ENCODE measurements at places on chromosomes 7 and 10.

DNA sequence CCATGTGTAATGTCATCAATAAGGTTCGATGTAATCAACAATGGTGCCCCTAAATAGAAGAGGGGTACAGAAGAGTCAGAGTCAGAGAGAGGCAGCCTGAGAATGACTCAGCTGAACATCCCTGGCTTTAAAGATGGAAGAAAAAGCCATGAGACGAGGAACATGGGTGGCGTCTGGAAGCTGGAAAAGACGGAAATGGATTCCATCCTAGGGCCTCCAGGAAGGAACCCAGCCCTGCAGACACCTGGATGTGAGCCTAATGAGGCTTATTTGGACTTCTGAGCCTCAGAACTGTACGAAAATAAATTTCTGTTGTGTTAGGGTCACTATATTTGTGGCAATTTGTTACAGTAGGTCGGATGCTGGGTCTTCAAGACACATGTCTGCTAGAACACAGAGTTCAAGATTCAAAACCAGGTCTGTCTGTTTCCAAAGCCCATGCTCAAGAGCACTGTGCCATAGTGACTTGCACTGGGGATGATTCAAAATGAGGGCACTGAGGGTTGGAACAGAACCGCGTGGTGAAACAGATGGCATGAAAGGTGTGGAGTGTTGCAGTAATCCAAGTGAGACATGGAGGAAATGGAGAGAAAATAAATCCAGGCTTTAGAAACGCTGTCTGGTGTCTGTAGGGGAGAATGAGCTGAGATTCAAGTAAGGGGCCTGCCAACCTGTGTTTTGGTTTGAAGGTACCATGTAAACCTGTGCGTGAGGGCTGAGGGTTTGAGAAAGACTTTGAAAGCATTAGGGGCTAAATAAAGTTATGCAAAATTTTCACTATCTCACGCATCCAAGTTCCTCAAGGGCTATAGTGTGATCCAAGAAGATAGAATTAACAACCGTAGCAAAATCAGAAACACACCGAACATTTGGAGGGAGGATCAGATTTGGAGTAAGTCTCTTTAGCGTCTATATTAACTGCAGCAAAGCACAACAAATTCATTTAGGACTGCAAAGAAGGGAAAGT, 849.1 kb upstream of the AUTS2 start:
- DNase-seq, result no peak

DNA sequence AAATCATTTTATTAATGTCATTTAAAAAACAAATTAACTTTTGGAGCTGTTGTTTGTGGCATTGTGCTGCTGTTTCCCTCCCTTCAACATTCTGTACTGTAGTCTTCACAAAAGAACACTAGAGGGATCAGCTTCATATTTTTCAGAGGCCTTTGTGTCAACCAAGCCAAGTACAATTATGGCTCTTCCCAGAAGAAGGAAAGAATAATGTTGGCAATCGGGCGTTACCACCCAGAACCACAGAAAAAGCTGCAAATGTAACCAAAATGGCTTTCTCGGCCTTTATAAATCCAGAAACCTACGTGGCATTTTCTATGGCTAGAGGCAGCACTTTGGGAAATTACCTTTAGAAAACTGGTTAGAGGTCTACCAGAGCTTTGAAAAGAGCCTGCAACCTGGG, 98.8 kb upstream of the COL1A2 start:
- no peak for DNase-seq

DNA sequence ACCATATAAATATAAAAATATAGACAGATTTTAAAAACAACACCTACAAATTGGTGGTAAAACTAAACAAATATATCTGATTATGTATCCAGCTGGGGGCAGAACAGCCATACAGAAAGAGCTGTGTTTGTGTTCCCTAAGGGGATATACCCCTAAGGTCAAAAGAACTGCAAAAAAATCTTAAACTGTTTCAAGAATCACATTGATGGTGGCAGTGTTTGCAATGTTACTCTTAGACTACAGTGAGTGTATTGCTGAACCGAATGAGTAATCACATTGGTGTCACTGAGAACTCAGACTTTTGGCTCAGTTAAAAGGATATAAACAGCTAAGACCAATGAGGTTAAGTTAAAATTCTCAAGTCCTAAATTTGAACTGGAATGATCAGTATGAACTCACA, 27.1 kb upstream of the PTPRN2 start:
- no peak for DNase-seq

GRCh38 chr10:101817337-101818118, 716 bp downstream of the OGA start:
- peak; percentile 83 for DNase-seq

- DNase-seq, result no peak
Observed at GRCh38 chr10:95694665-95695064, 938 bp upstream of the TCTN3 start.

- DNase-seq, result no peak
Observed at GRCh38 chr10:71247414-71247705, 35.0 kb downstream of the UNC5B start.

GRCh38 chr7:148500978-148501377, 89.6 kb upstream of the C7orf33 start:
- DNase-seq, result no peak

- DNase-seq, result no peak
Observed at GRCh38 chr10:2509081-2509531, 558.2 kb upstream of the PFKP start.

DNA sequence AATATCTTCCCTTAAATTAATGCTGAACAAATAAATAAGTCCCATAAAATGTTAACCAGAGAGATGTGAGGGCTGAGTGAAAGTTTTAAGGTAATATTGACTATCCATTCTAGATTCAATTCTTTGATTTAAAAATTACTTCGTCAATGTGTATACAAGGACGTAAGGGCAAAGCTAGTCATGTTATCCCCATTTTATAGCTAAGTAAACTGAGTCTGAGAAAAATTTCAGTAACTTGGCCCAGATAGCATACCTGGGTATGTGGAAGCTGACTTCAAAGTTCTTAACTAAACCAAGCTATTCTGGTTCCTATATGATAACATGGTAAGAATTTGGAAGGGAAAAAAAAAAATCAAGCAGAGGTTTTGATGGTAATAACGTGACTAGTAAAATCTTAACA, 72.4 kb downstream of the CADPS2 start:
- DNase-seq, result no peak

DNA sequence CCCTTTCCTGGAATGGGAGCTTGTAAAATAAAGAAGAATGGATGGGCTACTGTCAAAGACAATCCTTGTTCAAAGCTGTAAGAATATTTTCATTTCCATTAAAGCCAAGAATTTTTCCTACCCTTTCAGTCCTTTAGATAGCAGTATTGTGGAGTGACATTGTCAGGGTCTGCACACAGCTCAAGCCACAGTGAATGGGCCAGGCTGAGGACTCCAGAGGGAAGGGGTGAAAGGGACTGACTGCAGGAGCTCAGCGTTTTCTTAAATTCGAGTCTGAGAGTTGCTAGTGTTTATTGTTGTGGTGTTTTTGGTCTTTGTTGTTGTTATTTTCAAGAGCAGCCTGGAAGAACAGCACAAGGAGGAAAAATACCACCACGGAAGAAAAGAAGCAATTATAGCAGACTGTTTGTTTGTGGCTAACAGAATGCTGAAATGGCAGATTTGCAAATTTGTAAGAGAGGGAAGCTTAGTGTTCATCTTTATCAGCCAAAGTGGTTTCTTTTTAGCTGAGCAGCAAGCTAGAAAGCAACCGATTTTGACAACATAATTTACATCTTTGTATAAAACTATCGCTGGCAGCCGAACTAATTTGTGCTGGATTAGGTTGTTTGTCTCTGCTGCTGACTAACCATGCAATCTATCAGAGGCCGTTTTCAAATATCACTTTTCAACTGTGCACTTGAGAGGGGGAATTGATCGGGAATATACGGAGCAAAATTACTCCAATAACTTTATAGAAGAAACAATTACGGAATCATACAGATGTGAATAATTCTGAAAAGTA, 192.1 kb downstream of the LRMDA start:
- no peak for DNase-seq

All from pulmonary artery endothelial cell (primary cell).